ENCODE measurements at places on chromosomes 2 and 18.
A peak's percentile ranks its signal among the peaks of the same experiment; 100 is the strongest.

GRCh38 chr2:222670191-222671038 is 1.0 kb upstream of the MOGAT1 start:
- DNase-seq: no peak

- DNase-seq: no peak
Observed at GRCh38 chr18:63137999-63138435, 181.6 kb downstream of the BCL2 start.

DNA sequence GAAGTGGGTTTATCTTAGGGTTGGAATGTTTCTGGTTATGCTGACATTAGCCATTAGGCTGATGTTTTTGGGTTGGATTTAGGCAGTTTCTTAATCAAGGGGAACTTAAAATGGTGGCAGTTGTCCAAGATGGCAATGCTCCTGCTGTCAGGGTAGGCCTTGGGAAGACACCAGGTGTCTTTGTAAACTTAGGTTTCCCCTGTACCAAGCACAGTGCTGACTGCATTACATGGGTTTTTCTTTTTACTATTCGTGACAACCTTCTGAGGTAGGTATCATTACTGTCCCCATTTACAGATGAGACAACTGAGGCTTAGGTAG is 528 bp upstream of the ATG16L1 start:
- DNase-seq: no peak

- no peak for DNase-seq
Observed at GRCh38 chr18:11861583-11862288, 10.5 kb downstream of the CHMP1B start.

DNA sequence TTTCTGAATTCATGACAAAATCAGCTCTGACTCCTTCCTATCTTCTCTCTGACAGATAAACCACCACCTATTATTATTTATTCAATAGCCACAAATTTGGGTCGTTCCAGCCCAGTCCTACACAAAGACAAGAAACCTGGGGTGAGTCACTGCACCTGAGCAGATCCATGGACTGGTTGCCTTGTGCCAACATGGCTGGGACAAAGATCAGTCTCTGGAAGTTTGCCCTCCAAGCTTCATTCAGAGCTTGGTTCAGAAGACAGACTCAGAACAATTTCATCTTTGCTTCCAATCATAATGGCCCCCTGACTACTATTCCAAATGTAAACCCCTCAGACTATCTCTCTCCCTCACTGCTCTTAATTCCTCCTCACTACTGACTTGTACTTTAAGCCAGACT is 9.6 kb upstream of the EXOC6B start:
- no peak for DNase-seq

GRCh38 chr2:238581126-238581525 is 154.4 kb downstream of the ASB1 start:
- no peak for DNase-seq

- peak; percentile 35 for DNase-seq
Observed at GRCh38 chr2:27369471-27370025, 590 bp downstream of the EIF2B4 start.

- DNase-seq: peak; percentile 1
Observed at GRCh38 chr18:55405893-55406406, 182.0 kb downstream of the TCF4 start.

- no peak for DNase-seq
Observed at GRCh38 chr2:128469203-128469602, 150.5 kb upstream of the HS6ST1 start.

DNA sequence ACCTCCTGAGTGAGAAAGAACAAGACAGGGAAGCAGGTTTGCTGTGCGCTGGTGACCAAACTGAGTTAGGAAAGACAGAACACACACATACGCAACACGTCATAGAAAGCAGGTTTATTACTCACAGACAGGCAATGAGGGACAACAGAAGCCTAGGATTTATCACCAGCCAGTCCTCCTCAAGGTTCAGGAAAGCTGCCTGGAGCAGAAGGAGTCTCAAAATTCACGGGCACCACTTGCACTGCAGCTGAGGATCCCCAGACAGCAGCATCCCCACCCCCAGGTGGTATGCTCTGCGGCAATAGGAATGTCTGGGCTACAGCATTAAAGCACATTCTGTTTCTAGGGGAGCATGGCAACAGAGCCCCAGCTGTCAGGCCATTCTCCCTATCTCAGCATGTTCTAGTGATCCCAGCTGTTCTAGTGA is 284.4 kb upstream of the RGPD4 start:
- DNase-seq: no peak

- DNase-seq: no peak
Observed at GRCh38 chr2:136929531-136929930, 164.2 kb downstream of the THSD7B start.

- no peak for DNase-seq
Observed at GRCh38 chr2:237207646-237208045, 122.0 kb downstream of the COPS8 start.

DNA sequence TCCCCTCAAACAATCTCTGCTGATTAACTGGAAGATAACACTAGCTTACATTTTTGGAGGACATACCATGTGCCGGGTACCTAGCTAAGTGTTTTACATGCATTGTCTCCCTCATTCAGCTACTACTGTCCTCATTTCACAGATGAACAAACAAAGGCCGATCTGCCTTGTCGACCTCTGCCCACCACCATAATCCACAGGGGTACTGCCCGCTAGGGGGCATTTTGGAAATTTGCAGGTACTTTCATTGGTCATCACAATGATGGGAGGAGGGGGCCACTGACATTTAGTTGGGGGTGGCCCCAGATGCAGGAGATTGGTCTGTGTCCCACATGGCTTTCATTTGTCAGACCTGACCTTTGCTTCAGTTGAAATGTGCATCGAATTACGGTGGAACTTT is 3.9 kb upstream of the TMEM163 start:
- no peak for DNase-seq

GRCh38 chr2:210496512-210496911 is 20.0 kb upstream of the LANCL1 start:
- no peak for DNase-seq

DNA sequence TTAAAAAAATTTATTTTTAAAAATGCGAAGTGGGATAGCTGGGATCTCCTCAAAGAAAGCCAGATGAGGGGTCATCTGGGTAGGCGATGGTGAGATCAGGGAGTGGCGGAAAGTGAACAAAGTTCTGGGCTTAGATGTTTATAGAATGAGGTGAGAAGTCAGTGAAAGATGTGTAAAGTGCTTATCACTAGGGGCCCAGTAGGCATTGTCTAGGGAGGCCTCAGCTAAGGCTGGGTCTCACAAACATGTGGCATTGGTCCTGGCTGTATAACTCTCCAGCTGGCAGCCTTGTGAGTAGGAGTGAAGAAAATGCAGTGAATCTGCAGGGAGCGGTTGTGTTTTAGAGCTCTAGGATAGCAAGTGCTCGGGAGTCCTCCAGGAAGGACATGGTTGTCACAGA is 10.5 kb downstream of the ACSL3 start:
- no peak for DNase-seq

- DNase-seq: no peak
Observed at GRCh38 chr2:28904802-28905457, 10.5 kb downstream of the WDR43 start.

- no peak for DNase-seq
Observed at GRCh38 chr2:213247566-213247965, 36.7 kb upstream of the SPAG16 start.

DNA sequence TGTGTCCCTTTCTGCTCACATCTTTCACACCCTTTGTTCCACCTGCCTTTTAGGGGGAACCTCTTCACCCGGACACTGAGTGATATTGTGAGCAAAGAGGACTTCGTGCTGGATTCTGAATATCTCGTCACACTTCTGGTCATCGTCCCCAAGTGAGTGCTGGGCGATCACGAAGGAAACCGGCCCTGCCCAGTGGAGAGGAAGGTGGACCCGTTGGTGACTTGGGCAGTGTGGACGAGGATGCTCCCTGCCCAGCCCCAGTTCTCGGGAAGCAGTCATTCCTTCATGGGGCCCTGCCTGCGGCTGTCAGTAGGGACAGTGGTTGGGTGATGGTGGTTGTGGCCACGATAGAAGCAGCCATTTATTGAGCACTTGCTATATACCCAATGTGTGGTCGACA is 40.8 kb downstream of the PDIA6 start:
- DNase-seq: no peak
